ENCODE measurements at places on chromosomes 11 and 22.

DNA sequence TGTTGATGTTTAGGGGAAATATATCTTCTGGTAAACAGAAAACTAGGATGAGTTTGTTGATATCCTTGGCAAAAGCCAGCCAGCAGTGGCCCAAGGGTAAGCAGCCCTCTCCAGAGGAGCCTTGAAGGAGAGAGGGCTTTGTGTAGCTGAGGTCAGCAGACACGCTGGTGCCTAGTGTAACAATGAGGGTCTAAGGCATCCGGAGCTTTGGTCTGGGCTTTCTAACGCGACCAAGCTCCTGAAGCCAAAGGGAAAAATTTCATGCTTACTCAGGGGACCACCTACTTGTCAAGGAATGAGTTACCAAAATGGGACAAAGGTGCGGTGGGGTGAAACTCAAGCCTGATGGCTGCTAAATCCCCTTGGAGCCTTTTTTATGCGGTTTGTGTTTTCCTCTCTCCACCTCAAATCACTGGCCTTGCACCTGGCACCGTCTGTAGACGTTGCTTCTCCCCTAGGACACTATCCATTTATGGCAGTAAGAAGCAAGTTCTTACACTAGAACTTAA lies 134.9 kb downstream of the DBX1 start:
- DNase-seq: peak; percentile 32

- DNase-seq: no peak
These were observed 147.7 kb upstream of the LARGE1 start for GRCh38 chr22:34068001-34068400.

DNA sequence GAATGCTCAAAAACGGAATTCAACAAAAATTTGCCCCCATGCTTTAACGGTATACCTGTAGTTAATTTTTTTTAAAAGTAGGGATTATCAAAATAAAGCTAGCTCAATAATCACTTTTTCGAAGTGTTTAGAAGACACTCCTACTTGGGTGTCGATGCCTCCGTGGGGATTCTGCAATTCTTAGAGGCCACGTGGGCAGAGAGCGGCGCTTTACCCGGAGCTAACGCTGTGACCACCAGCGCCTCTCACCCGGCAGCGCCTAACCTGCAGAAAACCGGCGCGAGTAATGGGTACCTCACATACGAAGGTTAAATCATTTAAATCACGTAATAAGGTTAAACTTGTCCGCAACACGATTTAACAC lies 583 bp downstream of the TAF1D start:
- peak; percentile 67 for DNase-seq

GRCh38 chr11:35531246-35531645 lies 5.8 kb upstream of the PAMR1 start:
- DNase-seq: no peak

DNA sequence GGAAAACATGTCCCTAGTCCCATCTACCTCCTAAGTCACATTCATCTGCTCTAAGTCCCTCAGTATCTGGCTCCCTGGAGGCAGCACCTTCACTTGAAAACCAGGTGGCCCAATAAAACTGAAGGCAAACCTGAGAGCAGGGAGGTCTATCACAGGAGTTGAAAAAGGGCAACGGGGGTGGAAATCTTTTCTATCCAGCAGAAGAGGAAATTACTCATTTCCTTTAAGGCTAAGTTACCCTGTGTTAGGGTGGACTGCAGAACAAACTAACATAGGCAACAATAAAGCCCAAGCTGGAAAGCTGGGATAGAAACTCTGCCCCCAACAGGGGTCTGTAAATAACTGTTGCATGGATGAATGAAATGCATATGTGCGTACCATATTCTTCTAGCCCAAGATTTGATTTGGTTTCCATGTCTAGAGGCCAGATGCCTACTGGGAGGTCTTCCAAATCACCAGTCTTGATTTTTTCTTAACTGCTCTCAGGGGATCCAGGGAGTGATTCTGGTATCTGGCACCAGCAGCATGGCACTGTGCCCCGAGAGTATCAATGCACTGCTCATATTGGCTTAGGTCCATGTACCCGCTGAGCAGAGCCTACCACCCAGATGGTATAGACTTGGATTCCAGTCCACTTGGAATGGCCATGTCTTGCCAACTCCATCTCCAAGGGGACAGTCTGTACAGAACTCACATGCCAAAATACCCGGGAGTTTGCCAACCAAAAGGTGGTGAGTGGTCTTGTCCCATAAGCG lies 350.0 kb upstream of the NCAM1 start:
- DNase-seq: no peak

Measured in Ammon's horn (tissue), 1 donor.